ENCODE measurements at places on chromosomes 2 and 18.

- DNase-seq = no peak
Measured at GRCh38 chr2:19689646-19690168, 212.1 kb downstream of the TTC32 start.

DNA sequence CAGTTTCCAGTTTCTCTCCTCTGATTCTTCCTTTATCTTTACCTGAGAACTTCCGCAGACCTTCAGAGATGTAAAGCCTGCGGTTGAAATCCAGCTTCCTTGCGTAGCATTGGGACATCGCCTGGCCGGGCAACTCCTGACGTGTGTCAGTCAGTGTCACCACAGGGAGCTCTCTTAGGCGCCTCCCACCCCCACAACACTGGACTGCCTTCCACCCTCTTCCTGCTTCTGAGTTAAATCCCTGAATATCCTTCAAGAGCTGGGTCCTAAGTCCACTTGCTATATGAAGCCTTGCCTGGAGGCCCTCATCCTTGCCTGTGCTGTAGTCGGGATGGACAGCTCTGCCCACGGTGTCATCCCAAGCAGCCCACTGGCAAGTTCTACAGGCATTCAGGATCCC, 179.4 kb downstream of the SEPTIN10 start:
- no peak for DNase-seq

DNA sequence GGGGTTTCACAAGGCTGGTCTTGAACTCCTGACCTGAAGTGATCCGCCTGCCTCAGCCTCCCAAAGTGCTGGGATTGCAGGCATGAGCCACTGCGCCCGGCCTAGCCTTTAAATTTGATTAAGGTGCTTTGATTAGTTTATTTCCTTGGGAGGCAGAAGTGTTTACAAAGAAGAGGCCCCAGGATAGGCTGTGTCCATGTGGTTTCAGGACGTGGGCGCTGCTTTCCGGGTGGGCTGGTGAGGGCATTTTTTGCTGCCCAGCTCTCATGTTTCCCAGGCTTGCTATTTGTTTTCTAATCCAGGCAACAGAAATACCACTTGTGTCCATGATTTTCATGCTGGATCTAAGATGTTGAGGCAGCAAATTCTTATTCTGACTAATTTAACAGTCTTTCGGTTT, 124.2 kb downstream of the SH3RF3 start:
- DNase-seq = no peak

DNA sequence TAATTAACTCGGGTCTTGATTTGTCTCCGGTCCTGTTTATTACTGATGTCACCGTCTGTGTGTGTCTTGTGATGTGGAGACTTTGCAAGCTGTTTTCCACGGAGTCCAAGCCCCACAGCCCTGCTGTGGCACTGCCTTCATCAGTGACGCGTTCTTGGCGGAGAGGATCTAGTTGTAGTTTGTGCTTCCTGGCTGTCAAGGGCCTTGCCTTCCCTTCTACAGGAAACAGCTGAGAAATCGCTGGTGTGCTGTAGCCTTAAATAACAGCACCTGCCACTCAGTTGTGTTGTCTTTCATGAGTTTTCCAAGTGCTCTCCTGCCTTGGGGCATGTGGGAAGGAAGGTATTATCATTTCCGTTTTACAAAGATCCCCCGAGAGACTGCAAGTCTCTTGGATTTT, 26.3 kb downstream of the CTIF start:
- DNase-seq = no peak

GRCh38 chr2:25283921-25284320, 57.8 kb downstream of the DNMT3A start:
- no peak for DNase-seq

DNA sequence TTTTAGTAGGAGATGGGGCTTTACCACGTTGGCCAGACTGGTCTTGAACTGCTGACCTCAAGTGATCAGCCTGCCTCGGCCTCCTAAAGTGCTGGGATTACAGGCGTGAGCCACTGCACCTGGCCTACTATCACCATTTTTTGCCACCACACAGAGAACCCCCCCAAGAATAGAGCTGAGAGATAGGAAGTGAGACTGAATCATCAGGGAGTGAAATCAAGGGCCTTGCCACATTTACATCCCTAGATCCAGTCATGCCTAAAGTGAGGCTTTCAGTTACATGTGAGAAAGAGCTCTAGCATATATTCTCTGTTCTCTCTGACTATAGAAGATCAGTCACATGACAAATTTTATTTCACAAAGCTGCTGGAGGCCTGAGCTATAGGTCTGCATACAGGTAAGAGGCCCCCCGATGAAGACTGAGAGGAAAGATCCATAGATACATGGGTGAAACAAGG, 28.0 kb upstream of the KCMF1 start:
- DNase-seq = no peak

GRCh38 chr2:187075671-187076070, 226.7 kb upstream of the ZSWIM2 start:
- no peak for DNase-seq

DNA sequence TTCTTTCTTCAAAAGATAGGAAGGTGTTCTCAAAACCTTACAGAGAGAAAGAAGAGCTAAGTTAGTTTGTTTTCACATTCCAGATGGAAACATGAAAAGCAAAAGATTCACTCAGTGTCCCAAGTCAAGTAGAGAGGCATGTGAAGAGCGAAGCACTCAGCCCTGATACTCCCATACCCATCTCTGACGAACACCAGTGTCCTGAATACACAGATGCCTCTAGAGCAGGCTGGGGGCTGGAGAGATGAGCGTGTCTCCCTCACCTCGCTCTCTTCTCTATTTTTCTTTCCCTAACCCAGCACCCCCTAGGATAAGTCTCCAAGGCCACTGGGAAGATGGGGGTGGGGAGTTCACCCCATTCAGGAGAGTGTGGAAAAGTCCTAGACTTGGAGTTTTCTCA, 227.8 kb downstream of the TMEM163 start:
- DNase-seq = no peak

DNA sequence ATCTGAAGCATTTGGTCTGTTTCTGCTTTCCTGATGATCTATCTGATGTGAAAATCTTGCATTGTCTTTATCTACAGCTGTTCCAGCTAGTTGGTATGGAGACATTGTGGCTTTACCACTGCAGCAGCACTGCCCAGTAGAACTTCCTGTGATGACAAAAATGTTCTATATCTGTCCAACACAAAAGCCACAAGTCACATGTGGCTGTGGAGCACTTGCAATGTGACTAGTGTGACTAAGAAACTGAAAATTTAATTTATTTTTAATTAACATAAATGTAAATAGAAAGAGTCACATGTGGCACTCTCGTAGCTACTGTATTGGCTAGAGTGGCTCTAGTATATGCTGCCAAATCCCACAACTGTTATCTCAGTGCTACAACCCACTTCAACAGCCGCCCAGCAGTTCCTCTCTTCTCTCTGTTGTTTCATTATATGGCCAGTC, 425.7 kb downstream of the SETBP1 start:
- DNase-seq = no peak

GRCh38 chr2:240639566-240639965, 14.3 kb downstream of the GPR35 start:
- peak; percentile 31 for DNase-seq

- DNase-seq = peak; percentile 51
Measured at GRCh38 chr2:240958366-240959213, 39.8 kb upstream of the SNED1 start.

GRCh38 chr2:96538487-96539214, 2.1 kb downstream of the ARID5A start:
- DNase-seq = peak; percentile 82

DNA sequence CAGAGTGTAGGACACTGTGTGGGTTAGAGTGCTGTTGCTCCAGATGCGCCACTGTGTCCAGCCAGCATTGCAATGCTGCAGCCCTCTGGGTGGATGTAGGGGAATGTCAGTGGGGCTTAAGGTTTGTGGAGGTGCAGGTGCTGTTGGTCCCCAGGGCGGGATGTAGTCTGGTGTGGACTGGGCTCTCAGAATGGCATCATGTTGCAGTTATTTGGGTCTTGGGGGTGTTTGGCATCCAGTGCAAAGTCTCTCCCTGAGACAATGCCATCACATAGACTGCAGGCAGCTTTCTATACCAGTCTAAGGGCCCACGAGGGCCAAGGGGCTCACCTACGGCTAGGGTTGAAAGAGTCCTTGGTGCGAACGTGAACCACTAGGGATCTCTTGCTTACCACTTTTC, 275.3 kb downstream of the SOX11 start:
- DNase-seq = no peak

GRCh38 chr18:62898359-62898758, 183.0 kb downstream of the PHLPP1 start:
- DNase-seq = no peak

GRCh38 chr2:209495855-209496585, 72.2 kb downstream of the MAP2 start:
- no peak for DNase-seq

GRCh38 chr2:38720613-38721241, 30.4 kb downstream of the SRSF7 start:
- DNase-seq = peak; percentile 38

GRCh38 chr2:220191737-220192136, 564.3 kb downstream of the SLC4A3 start:
- no peak for DNase-seq

- no peak for DNase-seq
Measured at GRCh38 chr2:179024445-179024844, 25.5 kb downstream of the CCDC141 start.

DNA sequence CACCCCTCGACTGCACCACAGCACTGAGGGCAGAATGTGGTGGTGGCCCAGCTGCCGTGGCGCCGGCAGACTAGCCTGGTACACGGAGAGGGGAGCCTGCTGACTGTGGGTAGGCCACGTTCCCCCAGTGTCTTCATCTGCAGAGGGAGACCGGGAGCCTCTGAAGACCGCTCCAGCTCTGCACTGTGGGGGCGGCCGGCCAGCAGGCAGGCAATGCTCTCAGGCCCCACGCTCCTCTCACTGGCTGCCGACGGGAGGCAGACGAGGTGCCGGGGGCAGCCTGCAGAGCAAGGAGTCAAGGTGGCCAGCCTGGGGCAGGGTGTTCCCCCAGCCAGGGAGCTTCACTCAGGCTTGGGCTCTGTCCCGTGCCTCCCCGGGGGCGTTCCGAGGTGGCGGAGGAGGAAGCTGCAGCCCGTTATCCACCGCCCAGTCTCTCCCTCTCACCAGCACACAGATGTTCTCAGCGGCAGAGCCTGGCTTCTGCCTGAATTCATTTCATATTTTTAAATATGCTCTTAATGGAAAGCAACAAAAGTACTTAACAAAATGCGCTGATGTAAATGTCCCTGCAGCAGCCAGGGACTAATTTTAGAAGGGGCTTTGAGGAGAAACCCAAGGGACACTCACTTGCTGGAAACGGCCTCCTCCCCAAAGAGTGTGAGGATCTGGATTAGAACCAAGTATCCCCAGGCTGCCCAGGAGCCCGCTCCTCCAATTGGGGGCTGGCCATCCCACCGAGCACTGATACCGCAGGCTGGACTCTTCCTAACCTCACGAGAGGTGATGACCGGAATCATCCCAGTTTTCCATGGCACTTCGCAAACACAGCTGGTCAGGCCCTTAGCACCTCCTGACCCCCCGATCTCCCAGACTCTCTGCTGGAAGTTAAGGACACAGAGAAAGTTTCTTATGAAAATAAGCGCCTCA, 87.8 kb downstream of the HDAC4 start:
- DNase-seq = no peak

DNA sequence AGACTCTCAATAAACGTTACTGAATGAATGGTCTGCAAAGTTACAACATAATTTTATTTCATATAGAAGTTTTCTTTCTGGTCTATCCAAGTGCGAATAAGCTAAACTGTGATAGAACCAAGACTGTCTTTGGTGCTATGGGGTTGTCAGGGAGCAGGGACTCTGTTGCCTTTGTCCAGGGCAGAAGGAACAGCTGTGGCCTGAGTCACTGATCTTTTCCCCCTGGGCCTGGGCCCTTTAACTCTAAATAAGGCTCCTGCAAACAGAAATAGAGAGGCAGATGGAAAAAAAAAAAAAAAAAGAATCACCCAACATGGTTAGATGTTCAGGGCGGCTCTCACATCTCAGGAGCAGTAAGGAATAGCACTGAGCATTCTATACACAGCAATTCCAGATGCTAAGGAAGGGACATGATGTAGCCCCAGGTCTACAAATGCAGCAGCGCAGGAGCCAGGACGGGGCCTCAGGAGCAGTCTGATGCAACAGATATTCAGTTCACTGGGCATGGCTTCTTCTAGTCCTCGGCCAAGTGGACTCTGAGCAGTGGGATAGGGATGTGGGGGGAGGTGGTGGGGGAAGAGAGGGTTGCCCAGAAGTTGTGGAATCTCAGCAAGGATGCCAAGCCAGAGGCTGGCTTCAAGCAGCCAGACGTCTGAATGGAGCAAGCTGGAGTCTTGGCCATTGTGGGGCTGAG, 247.1 kb upstream of the SIX2 start:
- no peak for DNase-seq

DNA sequence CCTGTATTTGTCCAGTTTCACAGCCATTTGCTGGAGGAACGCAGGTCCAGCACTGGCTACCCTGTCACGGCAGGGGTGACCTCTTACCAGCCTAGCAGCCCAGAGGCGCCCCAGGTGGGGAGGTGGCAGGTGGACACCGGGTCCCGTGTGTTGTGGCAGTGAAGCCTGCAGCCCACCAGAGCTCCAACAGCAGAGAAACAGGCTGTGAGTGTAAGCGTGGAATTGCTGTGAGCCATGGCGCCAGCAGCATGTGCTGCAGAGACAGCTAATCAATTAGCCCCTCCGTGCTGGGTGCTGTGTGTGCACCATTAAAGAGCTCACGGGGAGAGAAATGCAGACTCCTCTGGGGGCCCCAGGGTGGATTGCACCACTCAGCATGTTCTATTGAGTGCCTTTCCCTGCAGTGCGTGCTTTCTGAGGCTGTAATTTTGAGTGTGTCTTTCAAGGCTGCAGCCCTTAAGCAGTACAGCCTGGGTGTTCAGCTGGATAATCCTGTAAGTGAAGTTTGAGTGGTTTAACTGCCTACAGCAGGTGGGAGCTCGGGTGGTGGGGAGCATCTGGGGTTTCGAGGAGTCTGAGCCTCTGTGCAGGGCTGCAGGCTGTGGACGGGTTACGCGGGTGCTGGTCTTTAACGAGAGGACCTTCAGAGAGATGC, 15.9 kb downstream of the RTP5 start:
- DNase-seq = no peak

GRCh38 chr2:232174662-232175061, 203.9 kb upstream of the ALPP start:
- DNase-seq = no peak

- DNase-seq = no peak
Measured at GRCh38 chr18:5518899-5519371, 24.9 kb downstream of the EPB41L3 start.

DNA sequence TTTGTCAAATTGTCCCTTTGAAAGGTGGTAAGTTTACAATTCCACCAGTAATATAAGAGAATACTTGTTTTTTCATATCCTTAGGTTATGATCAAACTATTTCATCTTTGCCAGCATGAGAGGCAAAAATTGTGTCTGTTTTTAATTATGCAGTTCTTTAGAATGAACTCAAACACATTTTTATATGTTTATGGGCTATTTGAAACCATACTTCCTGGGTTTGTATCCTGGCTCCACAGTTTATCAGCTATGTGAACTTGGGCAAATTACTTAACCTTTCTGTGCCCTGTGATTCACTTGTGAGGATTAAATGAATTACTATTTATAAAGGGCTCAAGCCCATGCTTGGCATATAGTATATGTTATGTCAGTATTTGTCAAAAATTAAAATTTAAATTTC, 109.4 kb downstream of the TANC1 start:
- DNase-seq = no peak

- DNase-seq = no peak
Measured at GRCh38 chr2:191385416-191386160, 140.4 kb downstream of the MYO1B start.

- DNase-seq = no peak
Measured at GRCh38 chr18:74229005-74229404, 62.8 kb downstream of the CYB5A start.
